ENCODE measurements at places on chromosomes 5 and 9.
A peak's percentile ranks its signal among the peaks of the same experiment; 100 is the strongest.

- DNase-seq, result no peak
Measured at GRCh38 chr5:165805756-165806155, 2300.3 kb downstream of the MAT2B start.

DNA sequence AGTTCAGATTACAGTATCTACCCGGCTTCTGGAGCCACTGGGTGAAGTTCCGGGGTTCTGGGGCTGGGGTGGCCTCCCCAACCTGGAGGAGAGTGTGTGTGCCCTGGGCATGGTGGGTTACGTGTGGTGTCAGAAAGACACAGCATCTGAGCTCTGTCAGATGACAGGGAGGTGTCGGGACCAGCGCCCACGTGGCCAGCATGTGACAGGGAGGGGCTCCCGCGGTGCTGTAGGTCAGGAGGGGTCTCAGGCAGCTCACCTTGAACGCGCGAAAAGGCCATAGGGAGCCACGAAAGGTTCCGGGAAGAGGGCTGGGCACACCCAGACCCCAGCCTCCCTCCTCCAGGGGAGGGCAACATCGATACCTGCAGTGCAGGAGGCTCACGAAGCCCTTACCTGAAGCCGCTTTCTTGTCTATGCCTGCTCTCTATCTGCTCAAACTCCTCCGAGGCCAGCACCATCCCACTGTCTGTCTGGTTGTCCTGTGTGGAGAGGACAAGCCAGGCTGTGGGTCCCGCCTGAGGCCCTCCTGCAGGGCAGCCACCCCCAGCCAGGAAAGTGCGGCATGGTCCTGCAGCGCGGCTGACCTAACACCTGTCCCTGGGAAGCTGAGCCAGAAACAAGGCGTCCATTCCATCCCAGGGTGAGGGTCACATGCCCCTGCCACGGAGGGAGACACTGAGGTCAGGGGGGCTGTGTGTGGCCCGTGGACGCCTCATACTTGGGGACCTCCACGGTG, 17.4 kb upstream of the SCGB3A1 start:
- DNase-seq, result no peak

DNA sequence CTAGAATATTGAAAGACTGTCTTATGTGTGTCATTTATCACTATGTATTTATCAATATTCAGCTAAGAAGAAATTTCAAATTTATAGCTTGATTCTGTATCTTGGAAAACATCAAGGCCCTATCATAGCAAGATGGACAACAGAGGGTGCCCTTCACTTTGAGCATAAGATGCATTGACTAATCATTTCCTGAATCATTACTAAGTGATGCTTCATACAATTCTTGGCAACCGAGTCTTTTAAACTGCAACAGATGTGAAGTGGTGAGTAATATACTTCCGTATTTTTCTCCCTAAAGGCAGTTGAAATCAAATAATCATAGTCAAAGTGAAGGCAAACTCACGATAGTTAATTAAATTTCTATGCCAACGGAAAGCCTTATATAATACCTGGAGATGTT, 318.6 kb upstream of the RGMB start:
- DNase-seq, result no peak

DNA sequence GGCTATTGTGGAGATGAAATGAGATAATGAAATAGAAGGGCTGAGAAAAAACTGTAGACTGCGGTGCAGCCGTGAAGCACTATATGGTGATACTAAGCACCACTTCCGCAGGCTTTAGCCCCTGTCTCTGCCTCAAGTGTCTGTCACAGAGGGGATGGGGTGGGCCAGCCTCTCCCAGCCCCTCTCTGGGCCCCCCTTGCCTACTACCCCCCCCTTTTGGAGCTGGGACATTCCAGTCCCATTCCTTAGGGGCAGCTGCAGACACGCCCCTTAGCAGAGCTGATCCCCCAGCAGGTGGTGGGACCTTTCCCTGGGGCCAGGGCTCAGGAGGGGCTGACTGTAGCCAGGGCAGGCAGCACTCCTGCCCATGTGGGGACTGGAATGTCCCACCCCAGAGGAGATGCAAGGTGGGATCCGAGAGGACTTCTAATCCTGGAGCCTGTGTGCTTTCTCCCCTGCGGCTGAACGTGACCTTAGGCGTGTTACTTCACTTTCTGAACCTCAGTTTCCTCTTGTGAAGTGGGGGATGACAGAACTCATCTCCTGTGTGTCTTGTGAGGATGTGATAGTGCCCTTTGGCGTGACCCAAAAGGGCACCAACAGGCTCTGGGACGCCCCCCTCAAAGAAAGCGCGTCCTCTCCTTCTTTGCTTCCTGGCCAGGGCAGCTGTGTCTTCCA, 1.9 kb downstream of the N4BP3 start:
- no peak for DNase-seq

GRCh38 chr5:117504305-117504704, 929.7 kb upstream of the SEMA6A start:
- DNase-seq, result no peak

- DNase-seq, result no peak
Measured at GRCh38 chr5:126124706-126125345, 298.4 kb upstream of the GRAMD2B start.

DNA sequence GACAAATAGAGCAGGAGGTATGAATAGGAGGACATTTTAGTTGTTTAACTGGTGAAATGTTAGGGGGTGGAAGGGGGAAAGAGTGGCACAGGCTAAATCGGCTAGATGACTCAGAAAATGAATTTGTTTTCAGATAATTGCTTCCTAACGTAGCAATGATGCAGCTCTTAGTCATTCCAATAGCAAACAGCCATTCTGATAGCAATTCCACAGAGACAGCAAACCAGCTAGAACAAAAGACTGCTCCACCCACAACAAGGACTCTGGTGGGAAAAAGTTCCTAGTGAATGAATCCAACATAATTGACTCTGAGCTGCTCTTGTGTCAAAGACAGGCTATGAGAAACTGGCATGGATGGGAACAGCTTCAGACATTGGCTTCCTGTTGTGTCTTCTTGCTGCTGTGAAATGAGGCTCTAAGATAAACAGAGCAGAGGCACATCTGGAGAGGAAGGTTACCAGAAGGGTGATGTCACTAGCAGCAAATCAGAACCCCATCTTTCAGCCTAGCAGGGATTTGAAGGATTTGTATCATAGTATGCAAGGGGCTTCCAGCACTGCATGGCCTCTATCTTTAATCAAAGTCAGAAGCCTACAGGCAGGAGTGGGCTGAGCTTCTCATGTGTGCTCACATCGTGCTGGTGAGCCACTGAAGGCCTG, 28.1 kb upstream of the F2RL1 start:
- no peak for DNase-seq

DNA sequence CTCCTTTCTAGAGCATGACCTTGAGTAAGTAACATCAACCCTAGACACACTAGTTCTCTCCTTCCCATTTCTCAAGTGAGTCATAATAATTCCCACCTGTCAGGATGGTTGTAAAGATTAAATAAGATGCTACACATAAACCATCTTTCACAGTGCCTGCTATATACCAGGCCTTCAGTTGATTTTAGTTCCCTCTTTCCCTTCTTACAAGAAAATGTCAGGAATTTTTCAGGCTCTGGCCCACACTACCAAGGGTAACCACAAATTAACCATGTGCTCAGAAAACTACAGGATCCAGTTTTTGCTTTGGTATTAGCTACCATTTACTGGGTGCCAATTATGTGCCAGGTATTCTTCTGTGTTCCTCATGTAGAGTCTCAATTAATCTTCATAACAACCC, 42.7 kb upstream of the RARS1 start:
- DNase-seq, result no peak

- DNase-seq, result no peak
Measured at GRCh38 chr5:67223211-67223610, 26.6 kb upstream of the CD180 start.

- no peak for DNase-seq
Measured at GRCh38 chr5:132260051-132260450, 2.6 kb downstream of the PDLIM4 start.

DNA sequence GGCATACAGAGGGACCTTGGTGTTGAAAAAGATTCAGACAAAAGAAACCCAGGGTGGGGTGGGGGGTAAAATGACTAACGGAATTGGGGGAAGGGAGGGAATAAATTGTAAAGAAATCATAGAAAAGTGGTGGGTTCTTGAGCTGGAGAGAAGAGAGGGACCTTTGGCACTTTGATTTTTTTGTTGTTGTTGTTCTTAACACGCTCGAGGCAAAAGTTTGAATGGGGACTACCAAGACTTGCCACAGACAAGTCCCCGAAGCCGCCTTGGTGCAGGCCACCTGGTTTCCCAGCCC, 616 bp downstream of the VCAN start:
- DNase-seq, result no peak

DNA sequence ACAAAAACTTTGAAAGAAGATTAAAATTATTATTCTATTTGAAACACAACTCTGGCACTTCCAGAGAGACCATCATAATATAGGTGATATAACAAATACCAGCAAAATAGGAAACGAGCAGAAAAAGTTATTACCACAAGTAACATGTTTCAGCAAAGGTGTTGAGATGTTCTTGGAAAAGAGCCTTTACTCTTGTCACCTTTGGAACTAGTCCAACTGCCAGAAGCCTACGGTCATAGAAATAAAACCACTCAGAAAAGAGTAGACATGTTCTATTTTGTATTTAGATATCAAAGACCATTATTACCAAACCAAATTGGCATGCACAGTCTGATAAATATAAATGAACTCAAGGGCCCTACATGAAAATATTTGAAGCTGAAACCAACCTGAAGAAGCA, 145.0 kb upstream of the DMAC1 start:
- no peak for DNase-seq

- DNase-seq, result no peak
Measured at GRCh38 chr5:18105449-18105848, 471.2 kb downstream of the TAF11L14 start.

DNA sequence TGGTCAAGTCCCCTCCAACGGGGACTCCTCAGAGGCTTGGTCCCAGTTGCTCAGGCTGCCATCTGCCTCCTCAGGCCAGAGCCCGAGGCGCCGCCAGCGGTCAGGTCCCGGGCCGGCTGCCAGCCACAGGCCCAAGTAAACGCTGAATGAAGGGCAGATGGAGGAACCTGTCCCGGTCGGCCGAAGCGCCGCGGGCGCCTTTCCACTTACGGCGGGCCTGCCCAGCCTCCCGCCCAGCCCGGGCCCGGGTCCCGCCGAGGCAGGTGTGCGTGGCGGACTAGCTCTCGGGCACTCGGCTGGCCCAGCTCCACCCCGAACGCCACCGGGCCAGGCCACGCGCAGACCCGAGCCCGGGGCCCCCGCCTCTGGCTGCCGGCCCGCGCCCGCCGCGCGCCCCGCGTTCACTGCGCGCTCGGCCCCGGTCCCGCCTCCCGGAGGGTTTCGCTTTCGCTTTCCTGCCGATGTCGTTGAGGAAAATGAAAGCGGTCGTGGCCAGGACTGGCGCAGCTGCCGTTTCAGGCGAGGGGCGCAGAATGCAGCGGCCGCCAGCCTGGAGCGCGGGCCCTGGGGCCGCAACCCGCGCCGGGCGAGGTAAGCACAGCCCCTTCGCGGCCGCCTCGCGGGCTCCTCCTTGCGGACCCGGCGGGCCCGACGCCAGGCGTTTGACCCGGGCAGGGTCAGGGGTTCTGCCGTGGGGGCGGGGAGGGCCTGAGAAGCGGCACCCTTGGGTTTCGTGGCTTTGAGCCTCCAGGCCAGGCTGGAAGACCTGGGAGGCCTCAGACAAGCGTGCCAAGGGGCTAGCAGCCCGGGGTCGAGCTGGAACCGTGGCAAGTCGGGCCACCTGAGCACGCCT, 41.2 kb downstream of the SLC22A5 start:
- peak; percentile 77 for DNase-seq

DNA sequence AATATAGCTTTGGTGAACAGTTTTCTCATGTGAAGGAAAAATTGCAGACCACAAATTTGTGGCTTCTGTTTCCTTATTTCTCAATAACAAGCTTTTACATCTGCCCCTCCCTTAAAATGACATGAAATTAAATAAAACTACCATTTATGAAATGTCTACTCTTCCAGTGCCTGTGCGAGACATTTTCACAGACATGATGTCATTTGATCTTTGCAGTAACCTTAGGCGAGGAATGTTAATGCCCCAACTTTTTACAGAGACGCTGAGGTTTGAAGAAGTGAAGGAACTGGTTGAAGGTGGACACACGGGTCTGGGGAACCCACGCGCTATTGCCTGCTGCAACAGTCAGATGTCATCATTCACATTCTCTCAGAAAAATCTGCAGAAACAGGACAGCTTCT, 61.5 kb downstream of the OSTF1 start:
- DNase-seq, result no peak

- peak; percentile 55 for DNase-seq
Measured at GRCh38 chr5:43421450-43422133, 9.4 kb upstream of the CCL28 start.

DNA sequence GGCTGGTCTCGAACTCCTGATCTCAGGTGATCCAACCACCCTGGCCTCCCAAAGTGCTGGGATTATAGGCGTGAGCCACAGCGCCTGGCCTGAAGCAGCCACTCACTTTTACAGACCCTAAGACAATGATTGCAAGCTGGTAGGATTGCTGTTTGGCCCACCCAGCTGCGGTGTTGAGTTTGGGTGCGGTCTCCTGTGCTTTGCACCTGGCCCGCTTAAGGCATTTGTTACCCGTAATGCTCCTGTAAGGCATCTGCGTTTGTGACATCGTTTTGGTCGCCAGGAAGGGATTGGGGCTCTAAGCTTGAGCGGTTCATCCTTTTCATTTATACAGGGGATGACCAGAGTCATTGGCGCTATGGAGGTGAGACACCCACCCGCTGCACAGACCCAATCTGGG, 1.5 kb downstream of the CA9 start:
- DNase-seq, result no peak

DNA sequence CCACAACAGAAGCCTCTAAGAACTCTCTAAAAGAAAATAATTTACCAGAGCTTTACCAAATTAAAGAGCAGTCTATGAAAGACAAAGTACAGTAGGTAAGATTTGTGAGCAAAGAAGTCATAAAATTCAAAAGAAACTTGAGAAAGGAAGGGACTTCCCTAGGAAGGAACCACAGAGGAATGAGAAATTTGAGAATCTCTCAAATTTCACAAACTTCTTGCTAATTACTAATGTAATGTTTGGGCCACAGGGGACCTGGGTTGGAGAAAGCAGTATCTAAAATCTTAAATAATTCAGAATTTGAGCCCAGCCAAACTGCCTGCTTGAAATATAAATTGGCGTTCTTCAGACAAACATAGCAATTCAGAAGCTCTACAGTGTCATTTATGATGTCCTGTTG, 225.0 kb upstream of the PRR16 start:
- DNase-seq, result no peak
